ENCODE measurements at places on chromosomes 5 and 9.

- no peak for DNase-seq
These were observed 87.6 kb downstream of the MAMDC2 start for GRCh38 chr9:70131296-70131695.

- DNase-seq = peak; percentile 34
These were observed 320.5 kb upstream of the CD180 start for GRCh38 chr5:67516948-67517565.

- no peak for DNase-seq
These were observed 57.0 kb upstream of the RNF180 start for GRCh38 chr5:64108674-64109073.

GRCh38 chr5:61731946-61732314, 399.9 kb downstream of the ZSWIM6 start:
- no peak for DNase-seq

DNA sequence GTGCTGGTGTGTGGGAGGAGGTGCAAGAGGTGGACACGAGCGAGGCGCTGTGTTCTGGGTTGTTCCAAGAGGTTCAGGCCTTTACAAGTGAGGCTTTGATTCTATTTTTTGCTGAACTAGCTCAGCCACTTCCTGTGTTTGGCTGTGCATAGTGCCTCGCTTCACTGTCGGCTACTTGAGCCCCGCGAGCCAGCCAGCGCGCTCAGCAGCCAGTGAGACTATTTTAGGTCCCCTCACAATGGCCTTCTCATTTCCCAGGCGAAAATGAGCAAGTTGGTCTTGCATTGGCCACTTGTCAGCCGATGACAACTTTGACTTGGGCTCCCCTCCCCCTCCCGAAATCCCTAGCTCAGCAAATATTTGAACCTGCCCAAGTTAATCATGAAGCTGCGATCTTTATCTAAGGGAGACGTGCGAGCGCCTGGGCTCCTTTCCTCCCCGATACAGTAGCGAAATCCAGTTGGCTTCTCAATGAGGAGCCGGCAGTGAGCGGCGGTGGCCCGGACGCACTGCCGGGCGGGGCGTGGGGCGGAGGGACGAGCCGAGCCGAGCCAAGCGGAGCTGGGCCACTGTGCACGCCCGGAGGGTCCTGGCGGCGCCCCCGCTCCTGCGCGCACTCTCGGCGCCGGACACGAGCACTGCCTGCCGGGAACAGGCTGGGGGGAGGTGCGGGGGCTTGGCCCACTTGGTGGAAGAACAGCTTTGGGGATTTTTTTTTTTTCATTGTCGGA, 72.6 kb downstream of the PIK3R1 start:
- DNase-seq = peak; percentile 27

- DNase-seq = no peak
These were observed 275.6 kb upstream of the SLC30A5 start for GRCh38 chr5:68818057-68818695.

GRCh38 chr9:73527521-73527920, 375.9 kb downstream of the ANXA1 start:
- no peak for DNase-seq

GRCh38 chr5:74167930-74168315, 472.6 kb downstream of the ENC1 start:
- DNase-seq = no peak

DNA sequence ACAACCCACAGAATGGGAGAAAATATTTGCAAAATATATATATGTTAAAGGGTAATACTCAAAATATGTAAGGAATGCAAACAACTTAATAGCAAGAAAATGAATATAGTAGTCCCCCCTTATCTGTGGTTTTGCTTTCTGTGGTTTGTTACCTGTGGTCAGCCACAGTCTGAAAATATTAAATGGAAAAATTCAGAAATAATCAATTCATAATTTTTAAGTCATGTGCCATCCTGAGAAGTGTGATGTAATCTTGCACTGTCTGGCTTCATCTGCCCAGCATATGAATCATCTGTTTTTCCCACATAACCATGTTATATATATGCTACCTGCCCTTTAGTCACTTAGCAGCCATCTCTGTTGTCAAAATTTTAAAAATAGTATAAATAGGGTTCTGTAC, 11.7 kb downstream of the CER1 start:
- no peak for DNase-seq

All from brain pericyte (primary cell).